ENCODE measurements at places on chromosomes 7 and 10.

- no peak for DNase-seq
These were observed 35.2 kb downstream of the OR13A1 start for GRCh38 chr10:45280113-45280760.

GRCh38 chr7:73901231-73901822 lies 40.4 kb downstream of the TMEM270 start:
- DNase-seq: no peak

- DNase-seq: no peak
These were observed 21.9 kb upstream of the MSRB2 start for GRCh38 chr10:23073527-23073926.

DNA sequence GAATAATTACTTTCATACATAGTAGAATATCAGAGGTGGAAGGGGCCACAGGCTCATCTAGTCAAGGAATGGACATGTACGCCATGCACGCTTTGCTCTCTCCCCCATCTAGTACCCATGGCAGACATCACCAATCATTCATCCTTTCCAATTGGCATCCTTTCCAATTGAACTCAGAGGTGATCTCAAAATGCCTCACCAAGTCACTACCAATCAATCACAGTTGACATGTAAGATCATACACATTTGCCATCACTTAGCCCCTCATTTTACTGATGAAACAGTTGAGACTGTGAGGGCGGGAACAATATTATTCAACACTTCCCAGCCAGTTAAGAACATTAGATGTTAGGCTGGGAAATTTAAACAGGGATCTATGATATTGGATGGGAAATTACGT lies 308.4 kb downstream of the FGFR2 start:
- no peak for DNase-seq

DNA sequence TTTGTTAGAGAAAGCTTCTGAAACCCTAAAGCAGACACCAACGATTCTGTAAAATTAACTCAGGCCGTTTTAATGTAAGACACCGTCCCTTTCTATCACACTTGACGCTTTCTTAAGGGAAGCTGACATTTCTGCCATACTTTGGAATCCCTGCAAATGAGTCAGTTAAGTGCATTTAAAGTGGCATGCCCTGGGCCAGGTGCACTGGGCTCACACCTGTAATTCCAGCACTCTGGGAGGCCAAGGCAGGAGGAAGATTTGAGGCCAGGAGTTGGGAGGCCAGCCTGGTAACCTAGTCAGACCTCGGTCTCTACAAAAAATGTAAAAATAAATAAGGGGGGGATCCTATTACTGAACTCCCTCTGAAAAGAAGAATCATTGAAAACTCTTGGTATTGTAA lies 4.4 kb downstream of the UBE2H start:
- DNase-seq: no peak

- DNase-seq: no peak
These were observed 36.6 kb downstream of the PRKCQ start for GRCh38 chr10:6543431-6544005.

GRCh38 chr7:94698275-94698674 lies 42.3 kb upstream of the SGCE start:
- DNase-seq: peak; percentile 89

DNA sequence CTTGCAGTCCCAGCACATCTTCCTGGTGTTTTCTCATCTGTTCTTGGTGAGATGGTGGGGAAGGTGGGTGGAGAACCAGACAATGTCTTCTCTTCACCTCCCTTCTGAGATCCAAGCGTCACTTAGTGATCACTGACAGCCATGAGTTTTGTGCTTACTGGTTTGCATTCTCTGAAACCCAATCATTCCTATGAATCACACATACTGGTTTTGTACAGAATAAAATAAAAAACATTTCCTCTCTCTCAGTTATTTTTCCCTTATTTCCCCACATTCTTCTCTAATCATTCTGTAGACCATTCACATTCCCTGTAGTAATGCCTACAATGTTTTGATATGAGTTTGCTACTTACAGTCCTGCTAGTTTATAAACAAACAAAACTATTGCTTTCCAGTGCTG lies 143.8 kb upstream of the SLC13A1 start:
- DNase-seq: no peak

DNA sequence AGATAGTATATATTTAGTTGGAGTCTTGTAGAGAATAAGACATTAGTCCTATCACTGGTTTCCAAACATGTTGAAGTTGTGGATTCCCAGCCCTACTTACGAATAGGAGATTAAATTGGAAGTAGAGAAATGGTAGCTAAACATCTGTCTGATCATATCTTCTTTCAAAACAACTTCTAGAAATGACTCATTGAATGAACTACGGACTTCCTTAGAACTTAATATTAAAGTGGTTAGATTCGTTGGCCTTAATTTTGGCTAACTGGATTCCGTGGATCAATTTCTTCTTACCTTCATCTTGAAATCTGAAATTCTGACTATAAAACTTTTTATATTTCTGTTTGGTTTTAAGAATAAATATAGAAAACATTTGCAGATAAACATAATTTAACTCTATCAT lies 3.4 kb downstream of the PHF14 start:
- peak; percentile 1 for DNase-seq

GRCh38 chr7:112298543-112299100 lies 92.1 kb downstream of the ZNF277 start:
- DNase-seq: no peak

DNA sequence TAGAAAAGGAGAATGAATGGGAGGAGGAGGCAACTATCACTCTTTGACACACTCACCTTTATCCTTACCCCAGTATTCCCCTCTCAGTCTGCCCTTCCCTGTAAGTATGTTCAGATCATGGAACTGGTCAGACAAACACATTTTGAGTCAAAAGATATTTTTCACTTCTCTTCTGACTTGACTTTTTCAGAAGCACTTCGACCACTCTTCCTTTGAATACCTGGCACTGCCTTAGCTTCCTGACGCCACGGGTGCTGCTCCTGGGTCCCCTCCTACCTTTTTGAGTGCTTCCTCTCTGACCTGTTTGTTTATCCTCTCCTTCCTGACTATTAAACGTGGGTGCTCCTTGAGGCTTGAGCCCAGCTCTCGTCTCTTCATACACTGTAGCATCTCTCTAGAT lies 19.8 kb upstream of the C10orf67 start:
- DNase-seq: no peak

DNA sequence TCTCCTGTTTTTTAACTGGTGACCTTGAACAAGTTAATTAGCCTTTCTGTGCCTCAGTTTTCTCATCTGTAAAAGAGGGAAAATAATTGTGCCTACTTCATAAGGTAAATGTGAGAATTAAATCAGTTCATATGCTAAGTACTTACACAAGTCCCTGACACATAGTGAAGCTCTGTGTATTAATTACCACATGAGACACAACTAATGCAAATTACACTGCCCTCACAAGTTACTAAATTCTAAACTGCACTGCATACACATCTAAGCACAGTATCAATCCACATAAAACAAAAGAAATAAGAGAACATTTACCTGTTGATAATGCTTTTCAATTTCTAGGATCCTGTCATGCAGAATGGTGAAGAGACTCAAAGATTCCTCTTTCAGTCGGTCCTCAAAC lies 22.5 kb downstream of the C10orf67 start:
- DNase-seq: no peak

DNA sequence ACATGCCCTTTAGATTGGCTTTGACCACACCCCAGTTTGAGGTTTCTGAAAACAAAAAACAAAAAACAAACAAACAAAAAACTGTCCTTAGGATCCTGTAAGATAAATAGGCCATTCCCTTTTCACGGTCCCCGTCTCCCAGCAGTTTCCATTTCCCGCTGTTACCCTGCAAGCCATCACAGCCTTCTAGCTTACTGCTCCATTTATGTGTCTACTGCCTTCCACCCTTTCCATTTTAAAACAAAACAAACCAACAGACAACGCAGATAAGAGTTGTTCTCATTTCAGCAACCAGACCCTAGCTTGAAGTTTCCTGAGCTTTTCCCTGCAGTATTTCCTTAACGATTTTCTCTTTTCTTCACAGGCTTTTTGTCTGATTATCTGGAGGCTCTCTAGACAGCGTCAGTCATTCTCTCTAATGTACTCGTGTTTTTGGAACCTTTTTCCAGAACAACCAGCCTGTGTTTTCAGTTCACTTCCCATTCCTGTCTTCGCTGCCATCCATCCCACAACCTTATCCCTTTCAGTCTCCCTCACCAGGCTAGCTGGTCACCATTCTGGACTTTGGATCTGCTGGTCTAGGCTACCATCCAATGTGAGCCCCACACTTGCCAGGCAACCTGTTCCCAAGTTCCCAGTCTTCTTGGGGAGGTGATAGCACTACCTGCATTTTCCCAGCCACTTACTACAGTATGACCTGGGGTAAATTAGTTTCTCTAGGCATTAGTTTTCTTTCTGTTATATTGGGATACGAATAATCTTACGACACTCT lies 317.3 kb upstream of the FZD1 start:
- no peak for DNase-seq

DNA sequence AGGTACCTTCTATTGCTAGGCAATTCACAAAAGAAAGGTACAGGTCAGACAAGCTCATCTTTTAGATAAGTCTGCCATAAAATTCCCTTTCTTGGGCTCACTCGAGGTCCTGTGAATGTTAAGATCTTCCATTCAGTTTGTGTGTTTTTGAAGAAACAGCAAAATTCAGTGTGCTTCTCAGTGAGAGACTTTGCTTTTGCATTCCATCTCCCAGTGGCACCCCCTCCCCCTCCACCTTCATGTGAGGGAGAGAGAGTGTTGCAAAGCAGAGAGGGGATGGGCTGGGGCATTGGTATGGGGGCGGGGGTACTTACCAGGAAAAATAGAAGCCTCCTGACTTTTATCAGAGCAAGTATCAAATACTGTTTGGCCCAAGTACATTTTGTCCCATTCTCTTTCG lies 3.8 kb upstream of the TECTB start:
- DNase-seq: no peak

- no peak for DNase-seq
These were observed 9.3 kb downstream of the OLAH start for GRCh38 chr10:15053061-15053460.
